Kidney epithelial cell (primary cell): ENCODE measurements at places on chromosomes 1 and 21. TPM values are rescaled to one million over a fixed set of nuclear protein-coding genes. Genes with fewer than 3 reads are reported as not detected.
A peak's percentile ranks its signal among the peaks of the same experiment; 100 is the strongest.

DNA sequence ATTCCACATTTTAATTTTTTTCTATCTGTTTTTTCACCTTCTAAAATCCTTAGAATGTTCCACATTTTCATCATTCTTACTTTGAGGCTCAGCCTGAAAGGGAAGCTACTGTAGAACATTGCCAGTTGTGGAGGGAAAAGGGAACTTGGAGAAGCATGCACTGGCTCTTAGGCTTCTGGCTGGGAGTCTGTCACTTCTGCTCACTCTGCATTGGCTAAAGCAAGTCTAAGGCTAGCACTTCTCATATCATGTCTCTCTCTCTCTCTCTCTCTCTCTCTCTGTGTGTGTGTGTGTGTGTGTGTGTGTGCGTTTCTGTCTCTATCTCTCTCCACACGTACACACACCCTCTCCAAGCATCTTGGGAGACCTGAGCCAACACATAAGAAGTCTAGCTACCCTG, 49.6 kb upstream of the ADAR start:
- DNase-seq: no peak

Gene VWA5B1
- 0.14 TPM in 1 of 2 replicates, not detected in the other for total RNA-seq

DNA sequence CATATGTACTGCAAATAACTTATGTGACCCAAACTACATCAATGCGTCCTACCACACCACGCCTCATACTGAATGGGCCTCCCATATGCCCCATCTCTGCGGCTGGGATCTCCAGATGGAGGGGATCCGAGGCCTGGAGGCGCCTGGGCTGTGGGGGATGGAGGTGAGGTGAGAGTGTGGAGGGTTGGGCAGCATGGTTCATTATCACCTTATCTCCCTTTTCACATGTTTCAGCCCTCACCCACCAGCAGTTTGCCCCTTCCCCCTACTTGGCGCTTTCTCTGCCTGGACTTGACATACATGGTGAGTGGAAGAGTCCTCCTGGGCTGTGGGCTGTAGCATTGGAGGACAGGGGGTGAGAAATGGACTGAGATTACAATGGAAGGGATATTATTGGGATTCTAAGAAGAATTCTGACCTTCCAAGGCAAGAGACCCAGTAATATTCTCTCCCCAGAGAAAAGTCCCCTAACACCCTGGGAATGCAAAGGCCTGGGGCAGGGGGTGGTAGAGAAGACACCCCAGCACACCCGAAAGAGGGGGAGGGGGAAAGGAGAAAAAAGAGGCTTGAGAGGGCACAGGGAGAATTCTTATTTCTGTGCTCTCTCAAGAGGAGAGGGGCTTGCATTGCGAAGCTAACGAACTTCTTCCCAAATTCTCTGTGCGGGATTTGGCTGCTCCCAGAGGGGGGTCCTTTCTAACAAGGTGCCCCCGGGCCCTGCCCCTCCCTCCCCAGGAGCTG, 61.4 kb downstream of the MEF2D start:
- DNase-seq: no peak

Gene NPHS2
- 1.7 and 2.5 TPM in 2 replicates for total RNA-seq

Gene C1orf226
- 3.7 and 3.9 TPM in 2 replicates for total RNA-seq

- DNase-seq: peak; percentile 86
These were observed 23.6 kb upstream of the DNM3 start for GRCh38 chr1:171817511-171818265.

GRCh38 chr1:61781151-61781550, 38.9 kb downstream of the PATJ start:
- DNase-seq: no peak

DNA sequence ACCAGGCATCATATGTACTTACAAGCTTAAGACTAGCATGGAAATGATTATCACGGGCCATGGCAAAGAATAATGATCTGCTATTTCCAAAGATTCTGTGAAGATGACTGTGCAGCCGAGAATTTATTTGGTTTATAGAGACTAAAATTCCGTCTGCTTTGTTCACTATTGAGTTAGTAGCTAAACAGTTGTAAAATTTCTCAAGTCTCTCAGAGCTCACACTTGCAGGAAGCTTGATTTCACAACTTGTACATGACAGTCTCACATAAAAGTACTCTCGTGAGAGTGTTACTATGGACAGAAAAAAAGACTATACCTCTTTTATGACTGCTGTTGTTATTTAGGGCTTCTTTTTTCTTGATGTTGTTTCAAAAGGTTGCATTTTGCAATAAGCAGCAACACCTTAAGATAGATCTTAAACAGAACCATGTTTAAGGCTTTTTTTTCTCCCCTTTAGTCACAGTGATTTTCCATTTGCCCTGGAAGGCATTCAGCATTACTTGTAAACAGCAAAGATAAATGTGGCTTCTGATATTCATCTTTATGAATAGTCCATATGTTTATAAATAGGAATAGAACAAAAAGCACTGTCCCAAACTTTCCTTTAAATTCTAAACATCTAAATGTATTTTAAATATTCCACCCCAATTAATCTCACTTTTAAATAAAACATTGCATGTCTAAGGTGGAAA, 24.8 kb downstream of the ST6GALNAC5 start:
- no peak for DNase-seq

DNA sequence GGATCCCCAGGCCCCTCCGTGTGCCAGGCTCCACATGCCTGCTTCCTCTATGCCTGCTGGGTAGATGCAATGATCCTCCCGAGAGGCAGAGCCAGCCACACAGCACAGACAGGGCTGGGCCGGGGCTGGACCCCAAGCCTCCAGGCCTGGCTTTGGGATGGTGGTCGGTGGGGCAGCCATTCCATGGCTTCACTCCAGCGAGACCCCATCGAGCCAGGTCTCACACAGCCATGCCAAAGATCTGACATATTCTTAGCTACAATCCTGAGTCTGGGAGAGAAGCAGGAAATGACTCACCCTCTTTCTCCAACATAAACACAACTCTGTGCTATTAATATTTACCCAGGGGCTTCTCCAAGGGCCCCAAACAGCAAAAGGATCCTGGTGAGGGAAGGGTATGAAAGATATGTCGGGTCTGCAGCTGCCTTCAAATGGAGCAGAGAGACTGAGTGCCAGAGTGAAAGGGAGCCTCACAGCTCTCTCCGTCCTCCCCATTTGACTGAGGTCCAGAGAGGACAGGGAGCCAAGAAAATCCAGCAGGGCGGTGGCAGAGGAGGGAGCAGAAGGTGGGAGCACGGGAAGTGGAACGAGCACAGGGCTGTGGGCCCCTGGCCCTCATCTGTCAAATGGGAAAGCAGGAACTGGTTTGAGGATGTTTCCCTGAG, 639.5 kb downstream of the MATN1 start:
- DNase-seq: peak; percentile 75

- no peak for DNase-seq
These were observed 940 bp downstream of the NES start for GRCh38 chr1:156676114-156676819.

Gene MAP10
- 3.7 and 5.5 TPM in 2 replicates for total RNA-seq

Gene CCT8
- 171 and 175 TPM in 2 replicates for total RNA-seq

GRCh38 chr21:35933466-35933865, 126.9 kb downstream of the SETD4 start:
- DNase-seq: peak; percentile 78

DNA sequence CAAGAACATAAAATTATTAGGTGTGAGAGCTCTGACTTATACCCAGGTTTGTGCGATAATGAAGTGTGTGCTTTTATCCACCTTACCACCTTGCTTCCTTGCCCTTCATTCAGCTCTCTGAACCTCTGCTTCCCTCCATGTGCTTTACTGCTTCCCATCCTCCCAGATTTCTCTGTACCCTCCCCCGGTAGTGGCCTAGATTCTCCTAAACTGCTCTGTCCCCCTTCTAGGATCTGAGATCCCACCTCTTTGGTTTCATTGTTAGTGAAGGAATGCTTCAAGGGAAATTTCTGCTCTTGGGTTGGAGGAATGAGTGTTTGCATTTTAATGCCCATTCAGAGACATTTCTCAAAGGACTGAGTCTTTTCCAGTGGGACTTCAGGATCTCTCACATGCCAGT, 159.5 kb downstream of the ST6GALNAC3 start:
- no peak for DNase-seq

DNA sequence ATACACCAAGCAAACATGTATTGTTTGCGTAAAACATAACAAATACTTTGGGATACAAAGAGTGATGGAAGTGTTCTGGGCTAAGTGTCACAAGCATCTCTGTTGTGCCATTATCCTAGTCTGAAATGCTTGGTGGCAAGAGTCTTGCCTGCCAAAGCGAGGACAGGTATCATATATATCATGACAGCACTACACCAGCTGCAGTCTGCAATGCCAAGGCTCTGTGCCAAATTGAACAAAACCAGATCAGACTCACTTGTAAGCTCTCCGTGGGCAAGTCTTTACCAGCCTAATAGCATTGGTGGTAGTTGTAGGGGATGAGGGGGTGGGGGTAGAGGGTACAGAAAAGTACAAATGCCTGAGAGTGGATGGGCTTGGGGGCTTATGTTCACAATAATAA, 119.2 kb downstream of the RWDD3 start:
- no peak for DNase-seq
